ENCODE measurements at places on chromosomes 16 and 17.
A peak's percentile ranks its signal among the peaks of the same experiment; 100 is the strongest.

- no peak for DNase-seq
Measured at GRCh38 chr17:58533616-58534188, 19.3 kb upstream of the MTMR4 start.

DNA sequence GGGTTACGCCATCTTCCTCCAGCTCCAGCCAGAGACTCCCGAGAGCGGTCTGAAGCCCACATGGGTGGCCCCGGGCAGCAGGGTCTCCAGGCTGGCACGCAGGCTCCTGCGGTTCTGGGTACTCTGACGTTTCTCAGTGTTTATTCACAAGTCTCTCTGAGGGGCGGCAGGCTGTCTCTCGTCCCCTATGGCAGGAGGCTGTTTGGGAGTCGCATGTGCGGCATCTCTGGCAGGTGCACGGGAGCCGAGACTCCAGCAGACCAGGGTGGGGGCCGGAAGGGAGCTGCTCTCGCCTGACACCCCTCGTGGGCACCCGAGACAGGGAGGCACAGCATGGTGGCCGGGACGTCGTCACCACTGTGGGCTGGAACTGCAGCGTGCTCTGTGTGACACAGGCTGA lies 48.1 kb downstream of the ZNF778 start:
- DNase-seq, result no peak

GRCh38 chr17:68840073-68840472 lies 115.1 kb downstream of the ABCA8 start:
- DNase-seq, result no peak

DNA sequence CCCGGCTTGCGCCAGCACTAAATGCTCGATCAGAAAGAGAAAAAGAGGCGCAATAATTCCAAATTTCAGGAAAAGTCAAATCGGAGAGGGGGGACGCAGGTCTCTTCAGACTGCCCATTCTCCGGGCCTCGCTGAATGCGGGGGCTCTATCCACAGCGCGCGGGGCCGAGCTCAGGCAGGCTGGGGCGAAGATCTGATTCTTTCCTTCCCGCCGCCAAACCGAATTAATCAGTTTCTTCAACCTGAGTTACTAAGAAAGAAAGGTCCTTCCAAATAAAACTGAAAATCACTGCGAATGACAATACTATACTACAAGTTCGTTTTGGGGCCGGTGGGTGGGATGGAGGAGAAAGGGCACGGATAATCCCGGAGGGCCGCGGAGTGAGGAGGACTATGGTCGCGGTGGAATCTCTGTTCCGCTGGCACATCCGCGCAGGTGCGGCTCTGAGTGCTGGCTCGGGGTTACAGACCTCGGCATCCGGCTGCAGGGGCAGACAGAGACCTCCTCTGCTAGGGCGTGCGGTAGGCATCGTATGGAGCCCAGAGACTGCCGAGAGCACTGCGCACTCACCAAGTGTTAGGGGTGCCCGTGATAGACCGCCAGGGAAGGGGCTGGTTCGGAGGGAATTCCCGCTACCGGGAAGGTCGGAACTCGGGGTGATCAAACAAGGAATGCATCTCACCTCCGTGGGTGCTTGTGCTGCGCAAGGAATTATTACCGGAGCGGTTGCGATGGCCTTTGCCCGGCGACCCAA lies 4.0 kb upstream of the DLX4 start:
- no peak for DNase-seq

- peak; percentile 94 for DNase-seq
Measured at GRCh38 chr16:89917773-89918452, 749 bp upstream of the MC1R start.

DNA sequence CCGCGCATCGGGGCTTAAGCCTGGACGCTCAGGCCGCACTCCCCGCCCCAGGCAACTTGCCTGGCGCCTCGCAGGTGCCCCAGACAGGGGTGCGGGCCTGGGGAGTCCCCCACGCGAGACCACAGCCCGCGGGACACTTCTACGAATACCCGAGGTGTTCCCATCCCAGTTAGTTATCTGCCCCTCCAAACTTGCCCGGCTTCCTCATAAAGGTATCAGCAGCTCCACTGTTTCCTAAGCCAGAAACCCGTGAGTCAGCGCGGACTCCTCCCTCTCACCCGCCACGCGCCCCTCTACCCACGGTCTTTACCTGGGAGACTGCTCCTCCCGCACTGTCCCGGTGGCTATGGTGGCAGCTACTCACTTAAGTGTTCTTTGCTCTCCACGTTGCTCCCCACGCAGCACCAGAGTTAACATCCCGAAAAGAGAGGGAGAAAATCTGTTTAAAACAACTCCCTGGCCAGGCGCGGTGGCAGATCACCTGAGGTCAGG lies 1.0 kb upstream of the CREBBP start:
- DNase-seq, result no peak

- DNase-seq, result no peak
Measured at GRCh38 chr17:62967205-62967529, 1.1 kb downstream of the TANC2 start.

DNA sequence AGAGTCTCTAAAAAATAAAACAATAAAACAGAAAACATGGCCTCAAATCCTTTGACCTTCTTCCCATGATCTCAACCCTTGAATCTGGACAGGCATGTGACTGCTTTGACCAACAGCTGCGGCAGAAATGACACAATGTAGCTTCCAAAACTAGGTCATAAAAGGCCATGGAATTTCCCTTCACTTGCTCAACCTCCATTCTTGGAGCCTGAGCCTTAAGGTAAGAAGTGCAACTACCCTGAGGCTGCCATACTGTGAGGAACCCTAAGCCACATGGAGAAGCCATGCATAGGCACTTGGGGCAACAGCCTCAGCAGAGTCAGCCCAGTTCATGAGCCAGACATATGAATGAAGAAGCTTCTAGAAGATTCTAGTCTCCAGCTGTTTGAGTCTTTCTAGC lies 75.7 kb upstream of the BRD7 start:
- DNase-seq, result peak; percentile 44

DNA sequence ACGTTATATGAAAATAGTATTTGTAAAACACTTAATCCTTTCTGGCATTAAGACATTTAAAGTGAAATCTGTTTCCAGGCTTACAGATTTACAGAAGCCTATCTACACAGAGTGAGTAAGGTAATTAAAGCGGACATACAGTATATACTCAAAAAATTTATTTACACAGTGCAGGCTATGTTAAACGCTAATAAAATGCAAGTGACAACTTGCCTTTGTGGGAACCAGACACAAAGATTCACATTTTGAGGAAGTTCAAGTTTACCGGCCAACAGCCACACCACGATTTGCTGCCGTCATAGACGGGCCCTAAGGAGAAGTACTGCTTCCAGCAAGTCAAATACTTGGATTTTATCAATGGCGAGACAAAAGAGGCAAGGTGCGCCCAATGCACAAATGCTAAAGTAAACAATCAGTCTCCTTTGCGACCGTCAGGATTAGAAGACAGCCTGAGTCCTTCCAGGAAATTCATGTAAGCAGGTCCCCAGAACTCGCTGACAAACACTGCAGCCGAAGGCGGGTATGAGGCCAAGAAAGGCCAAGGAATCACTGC lies 801 bp downstream of the VPS35 start:
- no peak for DNase-seq

DNA sequence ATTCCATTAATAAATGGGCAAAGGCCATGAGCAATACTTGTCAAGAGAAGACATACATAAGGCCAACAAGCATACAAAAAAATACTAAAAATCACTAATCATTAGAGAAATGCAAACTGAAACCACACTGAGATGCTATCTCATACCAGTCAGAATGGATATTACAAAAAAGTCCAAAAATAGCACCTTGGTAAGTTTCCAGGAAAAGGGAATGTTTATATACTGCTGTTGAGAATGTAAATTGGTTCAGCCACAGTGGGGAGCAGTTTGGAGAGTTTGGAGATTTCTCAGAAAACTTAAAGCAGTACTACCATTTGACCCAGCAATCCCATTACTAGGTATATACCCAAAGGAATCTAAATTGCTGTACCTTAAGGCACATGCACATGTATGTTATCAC lies 467.7 kb downstream of the CDH11 start:
- no peak for DNase-seq

- no peak for DNase-seq
Measured at GRCh38 chr17:58480090-58480489, 8.1 kb downstream of the HSF5 start.

DNA sequence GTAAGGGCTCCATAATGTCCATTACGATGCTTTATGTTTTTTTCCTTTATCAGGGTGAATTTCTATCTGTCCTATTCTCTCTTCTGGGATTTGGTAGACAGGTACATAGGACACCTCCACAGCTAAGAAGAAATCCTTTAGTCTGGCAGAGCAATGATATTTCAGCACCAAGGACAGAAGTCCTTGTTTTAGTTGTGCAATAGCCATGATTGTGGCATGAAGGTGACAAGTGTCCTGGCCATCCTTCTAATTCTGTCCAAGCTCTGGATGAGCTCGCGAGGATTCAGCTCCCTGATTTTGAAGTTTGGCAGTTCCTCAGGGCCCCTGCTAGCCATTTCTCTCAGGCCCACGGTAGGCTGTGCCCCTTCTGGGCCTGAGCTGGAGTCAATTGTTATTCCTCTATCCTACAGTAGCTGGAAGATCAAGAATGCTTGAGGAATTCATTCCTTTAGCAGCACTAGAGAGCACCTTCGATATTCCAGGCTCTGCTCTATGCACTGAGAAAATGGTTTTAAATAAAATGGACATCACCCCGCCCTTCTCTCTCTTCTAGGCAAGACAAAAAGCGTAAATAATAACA lies 320.8 kb downstream of the XYLT1 start:
- DNase-seq, result no peak

DNA sequence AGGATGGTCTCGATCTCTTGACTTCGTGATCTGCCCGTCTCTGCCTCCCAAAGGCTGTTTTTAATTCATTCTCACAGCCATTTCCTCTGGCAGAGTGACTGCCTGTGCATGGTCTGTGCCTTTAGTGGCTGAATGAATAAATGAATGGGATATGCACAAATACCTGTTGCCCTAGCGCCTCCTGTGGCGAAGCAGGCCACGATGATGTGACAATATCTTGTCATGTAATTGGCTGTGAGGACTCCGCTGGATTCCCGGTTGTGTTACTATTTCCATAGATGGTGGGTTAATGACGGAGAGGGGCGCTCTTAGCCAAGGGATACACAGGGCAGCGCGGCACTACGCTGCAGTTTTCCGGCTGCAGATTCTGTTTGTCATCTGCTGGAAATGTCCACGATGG lies 26.8 kb upstream of the ENDOV start:
- DNase-seq, result no peak

- no peak for DNase-seq
Measured at GRCh38 chr16:69223882-69224281, 36.9 kb downstream of the SNTB2 start.

- DNase-seq, result no peak
Measured at GRCh38 chr16:79099716-79100115, 500.8 kb downstream of the MAF start.

DNA sequence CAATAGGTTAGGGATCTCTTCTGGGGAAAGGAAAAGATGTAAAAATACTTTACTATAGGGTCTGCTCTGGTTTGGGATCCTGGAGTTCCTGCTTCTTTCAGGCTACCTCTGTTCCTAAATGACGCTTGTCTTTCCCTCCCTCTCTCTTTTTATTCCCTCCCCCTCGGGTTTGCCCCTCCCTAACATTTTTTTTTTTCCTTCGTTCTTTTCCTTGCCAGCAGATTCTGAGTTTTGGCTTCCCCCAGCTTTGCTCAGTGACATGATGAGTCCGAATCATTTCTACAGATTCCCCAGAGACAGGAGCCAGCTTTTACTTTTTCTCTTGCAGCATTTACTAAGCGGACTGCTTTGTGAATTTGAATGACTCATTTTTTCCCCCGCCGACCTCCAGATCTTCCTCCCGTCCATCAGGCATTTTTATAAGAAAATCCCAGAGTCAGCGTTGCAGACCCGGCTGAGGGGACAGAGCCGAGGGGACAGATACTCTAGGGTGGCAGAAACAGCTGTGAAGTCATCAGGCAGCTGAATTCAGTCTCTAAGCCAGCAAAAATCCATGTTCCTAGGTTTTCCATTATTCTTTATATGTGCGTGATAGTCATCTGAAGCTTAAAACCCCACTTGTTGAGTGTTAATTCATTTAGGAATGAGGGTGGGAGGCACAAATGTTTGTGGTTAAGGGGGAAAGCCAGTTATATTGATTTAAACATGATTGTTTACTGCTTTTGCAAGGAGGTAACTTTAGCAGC lies at the start of gene TMEM100:
TMEM100 (minus strand) TSS at position 123 of the 746 bp plus-strand sequence. CDS start 1,794 bp downstream, outside the sequence.
- DNase-seq, result no peak

GRCh38 chr16:69532641-69533455 lies 32.9 kb upstream of the NFAT5 start:
- DNase-seq, result no peak

DNA sequence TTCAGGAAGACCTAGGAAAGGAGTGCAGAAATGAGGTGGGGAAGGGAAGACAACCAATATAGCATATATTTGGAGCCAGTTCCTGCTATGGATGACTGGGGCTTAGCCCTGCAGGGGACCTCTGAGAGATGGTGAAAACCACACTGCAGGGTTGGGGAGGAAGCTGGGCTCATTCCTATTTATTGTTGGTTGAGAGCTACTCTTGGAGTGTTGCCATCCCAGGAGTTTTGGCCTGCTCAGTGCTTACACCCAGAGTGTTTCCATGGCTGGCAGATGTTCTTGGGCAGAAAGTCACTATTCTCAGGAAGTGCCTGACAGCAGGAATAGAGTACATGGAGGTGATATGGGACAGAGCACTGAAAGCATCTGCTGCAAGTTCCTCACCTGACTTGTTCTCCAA lies 145.8 kb downstream of the SPACA3 start:
- no peak for DNase-seq

GRCh38 chr16:56401482-56401881 lies 23.9 kb downstream of the AMFR start:
- peak; percentile 30 for DNase-seq

DNA sequence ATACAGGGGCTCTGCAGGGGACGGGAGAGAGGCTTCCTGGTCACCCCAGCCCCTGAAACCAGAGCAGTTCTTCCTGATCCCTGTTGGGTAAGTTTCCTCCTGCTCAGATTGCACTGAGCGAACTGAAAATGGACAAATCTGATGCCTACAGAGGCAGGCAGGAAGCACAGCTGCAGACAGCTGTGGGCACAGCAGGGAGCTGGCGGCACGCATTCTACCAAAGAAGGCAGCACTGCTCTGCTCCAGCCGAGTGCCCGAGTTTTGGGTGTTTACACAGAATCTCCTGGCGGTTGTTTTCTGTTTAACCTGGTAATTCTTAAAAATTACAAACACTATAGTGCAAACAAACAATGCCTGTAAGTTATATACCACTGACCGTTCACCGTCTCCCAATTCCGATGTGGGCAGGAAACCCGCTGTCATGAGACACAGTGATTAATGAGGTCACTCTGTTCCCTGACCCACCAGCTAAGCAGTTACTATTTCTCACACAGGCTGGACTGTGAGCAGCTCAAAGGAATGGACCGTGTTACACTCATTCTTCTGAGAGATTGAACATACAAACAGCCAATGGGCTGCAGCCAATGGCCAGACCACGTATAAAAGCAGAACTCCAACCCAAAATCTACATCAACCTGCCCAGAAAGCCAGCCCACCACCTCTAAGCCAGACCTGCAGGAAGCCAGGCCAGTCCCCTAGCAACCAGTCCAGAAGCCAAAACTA lies 25.5 kb downstream of the NSMCE1 start:
- DNase-seq, result no peak
